Activated naive CD8-positive, alpha-beta T cell treated with anti-CD3 and anti-CD28 coated beads, Interleukin-2, amount 50 U/mL, for 16 hours (primary cell): ENCODE measurements at places on chromosomes 6 and 20.

DNA sequence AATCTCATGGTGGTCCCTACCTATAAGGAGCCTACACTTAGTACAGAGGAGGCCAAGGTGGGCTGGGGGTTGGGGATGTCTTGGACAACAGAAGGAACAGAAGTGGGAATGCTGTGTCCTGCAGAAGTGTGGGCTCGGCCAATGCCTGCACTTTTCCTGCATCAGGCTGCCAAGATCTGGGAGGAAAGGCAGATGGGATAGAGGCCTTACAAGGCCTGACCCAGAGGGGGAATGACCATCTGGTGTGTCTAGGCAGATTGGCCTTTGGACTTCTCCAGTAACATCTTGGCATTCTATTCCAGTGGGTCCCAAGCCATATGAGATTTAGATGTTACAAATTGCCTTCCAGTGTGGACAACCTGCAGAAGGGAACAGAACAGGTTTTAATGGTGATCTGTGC lies 124.7 kb upstream of the GPR6 start:
- DNase-seq, result no peak

GRCh38 chr6:13290335-13290734 lies 38.0 kb downstream of the TBC1D7 start:
- no peak for DNase-seq

DNA sequence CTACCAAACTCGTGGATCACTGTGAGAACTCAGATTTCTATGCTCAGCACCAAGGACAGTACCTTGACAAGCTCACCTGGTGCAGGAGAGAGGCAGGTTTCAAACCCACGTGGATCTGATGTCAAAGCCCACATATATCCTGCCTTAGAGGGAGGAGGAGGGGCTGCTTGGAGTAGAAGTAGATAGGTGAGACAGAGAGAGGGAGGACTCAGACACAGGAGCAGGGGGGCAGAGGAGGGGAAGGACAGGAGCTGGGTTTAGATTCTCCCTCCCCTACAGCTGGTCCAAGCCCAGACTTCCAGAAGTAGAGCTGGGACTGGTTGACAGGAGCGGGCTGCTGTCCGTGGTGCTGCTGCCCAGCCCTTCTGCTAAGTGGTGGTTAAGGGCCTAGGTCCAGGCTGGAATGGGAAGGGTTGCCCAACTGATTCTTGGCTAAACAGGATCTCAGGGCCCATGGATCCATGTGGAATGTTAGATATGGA lies 77.5 kb downstream of the CDH22 start:
- DNase-seq, result no peak

DNA sequence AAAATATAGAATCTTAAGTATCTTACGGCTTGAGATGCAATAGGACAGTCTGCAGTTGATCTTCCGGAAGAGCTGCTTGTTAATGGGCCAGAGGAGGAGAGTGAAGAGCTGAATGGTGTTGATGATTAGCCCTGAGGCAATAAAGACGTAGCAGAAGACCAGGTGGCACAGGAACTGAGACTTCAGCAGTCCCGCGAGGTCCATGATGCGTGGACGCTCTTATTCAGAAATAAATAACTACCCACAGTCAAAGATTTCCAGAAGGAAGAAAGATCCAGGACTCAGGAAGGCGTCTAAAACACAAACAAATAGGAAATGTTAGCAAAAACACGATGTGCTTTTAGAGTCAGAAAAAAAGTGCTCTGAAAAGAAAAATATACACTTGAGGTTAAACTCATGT lies 41.9 kb downstream of the AGPAT4 start:
- DNase-seq, result no peak

- no peak for DNase-seq
Measured at GRCh38 chr6:131136021-131136786, 937 bp downstream of the AKAP7 start.

- DNase-seq, result no peak
Measured at GRCh38 chr6:108005961-108006360, 48.0 kb upstream of the SEC63 start.

GRCh38 chr20:29410806-29411457 lies 1846.5 kb upstream of the DEFB115 start:
- DNase-seq, result no peak

GRCh38 chr6:138645976-138646640 lies 127.5 kb upstream of the CCDC28A start:
- DNase-seq, result no peak

DNA sequence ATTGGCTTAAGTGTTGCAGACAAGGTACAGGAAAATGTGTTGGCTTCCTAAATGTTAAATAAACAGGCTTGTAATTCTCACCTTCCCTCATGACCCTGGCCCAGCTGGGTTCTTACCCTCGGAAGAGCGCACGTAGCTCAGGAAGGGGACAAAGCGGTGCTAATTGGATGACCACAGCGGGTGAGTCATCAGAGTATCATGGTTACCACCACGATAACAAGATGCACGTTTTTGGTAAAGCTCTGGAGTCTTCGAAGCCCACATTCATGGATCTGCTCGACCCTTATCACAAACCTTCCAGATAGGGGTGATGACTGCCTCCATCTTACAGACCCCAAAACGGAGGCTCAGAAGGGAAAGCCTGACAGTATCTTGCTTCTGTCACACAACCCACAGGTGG lies 32.8 kb downstream of the APCDD1L start:
- no peak for DNase-seq

DNA sequence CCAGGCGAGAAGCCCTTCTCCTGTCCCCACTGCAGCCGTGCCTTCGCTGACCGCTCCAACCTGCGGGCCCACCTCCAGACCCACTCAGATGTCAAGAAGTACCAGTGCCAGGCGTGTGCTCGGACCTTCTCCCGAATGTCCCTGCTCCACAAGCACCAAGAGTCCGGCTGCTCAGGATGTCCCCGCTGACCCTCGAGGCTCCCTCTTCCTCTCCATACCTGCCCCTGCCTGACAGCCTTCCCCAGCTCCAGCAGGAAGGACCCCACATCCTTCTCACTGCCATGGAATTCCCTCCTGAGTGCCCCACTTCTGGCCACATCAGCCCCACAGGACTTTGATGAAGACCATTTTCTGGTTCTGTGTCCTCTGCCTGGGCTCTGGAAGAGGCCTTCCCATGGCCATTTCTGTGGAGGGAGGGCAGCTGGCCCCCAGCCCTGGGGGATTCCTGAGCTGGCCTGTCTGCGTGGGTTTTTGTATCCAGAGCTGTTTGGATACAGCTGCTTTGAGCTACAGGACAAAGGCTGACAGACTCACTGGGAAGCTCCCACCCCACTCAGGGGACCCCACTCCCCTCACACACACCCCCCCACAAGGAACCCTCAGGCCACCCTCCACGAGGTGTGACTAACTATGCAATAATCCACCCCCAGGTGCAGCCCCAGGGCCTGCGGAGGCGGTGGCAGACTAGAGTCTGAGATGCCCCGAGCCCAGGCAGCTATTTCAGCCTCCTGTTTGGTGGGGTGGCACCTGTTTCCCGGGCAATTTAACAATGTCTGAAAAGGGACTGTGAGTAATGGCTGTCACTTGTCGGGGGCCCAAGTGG lies 5.3 kb downstream of the SNAI1 start:
- no peak for DNase-seq

DNA sequence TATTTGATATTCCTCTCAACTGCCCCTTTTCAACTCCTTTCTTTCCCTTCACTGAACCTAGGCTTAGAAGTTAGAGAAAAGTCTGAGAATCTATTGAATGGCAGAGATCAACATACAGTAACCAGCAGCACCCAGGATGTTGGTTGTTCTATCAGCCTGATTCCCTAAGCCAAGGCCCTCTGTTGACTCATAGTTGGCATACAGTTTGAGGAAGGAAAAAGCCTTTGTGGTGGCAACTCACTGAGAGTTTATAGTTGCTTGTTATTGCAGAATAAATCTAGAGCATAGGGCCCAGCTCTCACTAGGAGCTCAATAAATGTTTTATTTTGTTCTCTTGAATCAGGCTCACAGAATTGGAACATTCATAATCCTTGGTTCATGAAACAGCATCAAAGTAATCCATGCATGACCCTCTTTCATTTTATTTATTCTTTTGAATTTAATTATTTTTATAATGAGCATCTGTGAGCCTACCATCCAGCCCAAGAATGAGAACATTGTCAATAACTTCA lies 119.1 kb upstream of the ADGRF1 start:
- DNase-seq, result no peak

DNA sequence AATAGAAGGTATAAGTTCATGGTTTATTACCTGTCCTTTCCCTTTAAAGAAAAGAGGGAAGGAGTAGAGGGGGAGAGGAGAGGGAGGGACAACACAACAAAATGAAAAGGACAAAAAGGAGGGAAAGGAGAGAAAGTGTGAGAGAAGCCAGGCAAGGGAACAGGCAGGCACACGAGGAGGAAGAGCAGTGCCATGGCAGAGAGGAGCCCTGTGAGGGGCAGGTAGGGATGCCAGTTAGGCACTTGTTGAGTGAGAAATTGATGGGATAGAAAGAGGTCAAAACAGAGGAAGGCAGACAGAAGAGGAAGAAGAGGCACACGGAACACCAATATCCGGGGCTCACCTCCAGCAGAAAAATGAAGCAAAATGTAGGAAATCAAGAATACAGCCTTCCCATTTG lies 42.5 kb downstream of the TNFAIP3 start:
- no peak for DNase-seq

DNA sequence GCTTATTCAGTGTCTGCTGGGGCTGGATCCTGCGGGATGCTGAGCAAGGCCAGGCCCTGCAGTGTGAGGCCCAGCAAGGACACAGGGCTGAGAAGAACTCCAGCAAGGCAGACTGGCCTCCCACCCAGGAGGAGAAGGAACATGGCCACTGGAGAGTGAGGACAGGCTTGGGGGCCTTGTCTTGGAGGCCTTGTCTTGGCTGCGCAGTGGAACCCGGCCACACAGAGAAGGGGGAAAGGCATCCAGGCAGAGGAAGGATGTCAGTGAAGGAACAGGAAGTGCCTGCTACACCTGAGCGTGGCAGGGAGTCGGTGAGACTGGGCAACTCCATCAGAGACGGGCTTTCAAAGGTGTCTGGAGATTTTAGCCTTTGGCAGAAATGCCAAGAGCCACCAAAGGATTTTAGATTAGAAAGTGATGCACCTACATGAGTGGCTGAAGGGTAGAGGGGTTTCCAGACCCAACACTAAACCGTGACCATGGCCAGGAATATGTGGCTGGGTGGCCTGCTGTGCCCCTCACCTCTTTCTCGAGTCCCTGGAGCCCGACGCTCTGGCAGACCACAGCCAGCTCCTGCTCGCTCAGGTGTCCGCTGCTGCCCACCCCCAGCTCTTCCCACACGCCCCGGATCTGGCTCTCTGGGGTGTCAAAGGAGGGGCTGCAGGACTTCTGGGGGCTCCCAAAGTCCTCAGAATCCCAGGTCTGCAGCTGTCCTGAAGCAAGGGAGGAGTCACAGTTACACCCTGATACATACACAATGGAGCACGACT lies 80.8 kb downstream of the NINL start:
- no peak for DNase-seq

- DNase-seq, result no peak
Measured at GRCh38 chr6:108878942-108879341, 30.7 kb downstream of the ARMC2 start.

GRCh38 chr6:96794980-96795379 lies 42.3 kb downstream of the GPR63 start:
- DNase-seq, result no peak

- DNase-seq, result no peak
Measured at GRCh38 chr6:56102216-56102615, 145.2 kb downstream of the COL21A1 start.

- no peak for DNase-seq
Measured at GRCh38 chr20:61569825-61570224, 317.8 kb downstream of the CDH4 start.
